ENCODE measurements at places on chromosomes 11 and 22.

DNA sequence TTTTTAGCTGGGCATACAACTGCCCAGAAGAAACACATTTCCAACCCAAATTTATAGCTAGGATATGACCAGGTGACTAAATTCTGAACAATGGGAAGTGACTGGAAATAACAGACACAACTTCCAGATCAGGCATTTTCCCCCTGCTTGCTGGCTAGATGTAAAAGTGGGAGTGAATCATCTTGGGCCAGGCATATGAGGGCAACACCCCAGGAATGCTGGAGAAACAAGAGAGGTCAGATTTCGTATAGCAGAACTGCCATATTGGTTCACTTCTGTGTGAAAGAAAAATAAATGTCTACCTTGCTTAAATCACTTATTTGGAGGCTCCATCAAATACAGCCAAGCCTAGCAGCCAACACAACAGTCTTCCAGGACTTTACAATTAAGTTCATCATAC is 7.4 kb downstream of the ATL3 start:
- DNase-seq: no peak

DNA sequence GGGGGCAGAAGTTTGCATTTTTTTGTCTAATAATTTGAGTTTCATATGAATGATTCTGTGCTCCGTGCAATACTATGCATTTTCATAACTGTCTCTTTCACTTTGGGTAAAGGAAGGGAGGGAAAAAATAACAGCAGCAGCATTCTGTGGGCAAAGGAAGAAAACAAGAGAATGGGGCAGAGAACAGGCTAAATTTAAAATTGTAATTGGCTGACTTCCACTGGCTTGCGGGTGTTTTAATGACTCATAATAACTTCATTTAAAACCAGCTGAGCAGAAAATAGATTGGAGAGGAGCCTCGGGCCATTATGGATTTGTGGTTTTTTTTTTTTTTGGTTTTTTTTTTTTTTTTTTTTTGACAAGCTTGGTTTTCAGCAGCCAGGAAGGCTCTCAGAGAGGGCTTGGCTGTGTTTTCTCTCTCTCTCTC is 107.4 kb downstream of the ZBTB16 start:
- DNase-seq: no peak

- no peak for DNase-seq
Measured at GRCh38 chr11:32015427-32015826, 75.4 kb upstream of the RCN1 start.

DNA sequence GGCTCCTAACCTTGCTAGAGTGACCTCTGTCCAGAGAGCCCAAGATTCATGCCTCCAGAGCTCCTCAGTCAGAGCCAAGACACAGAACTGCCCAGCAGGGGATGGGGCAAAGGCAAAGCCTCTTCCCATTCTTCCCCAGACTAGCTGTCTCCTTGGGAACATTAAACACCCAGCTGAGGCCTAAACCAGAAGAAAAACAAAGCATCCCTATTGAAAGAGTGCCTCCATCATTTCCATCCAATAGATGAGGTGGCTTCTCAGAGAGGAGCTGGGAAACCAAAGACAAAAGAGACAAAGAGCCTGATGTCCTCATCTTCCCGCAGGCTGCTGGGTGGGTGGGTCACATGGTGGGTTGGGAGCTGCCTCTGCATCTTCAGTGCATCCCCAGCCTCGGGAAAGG is 37.4 kb downstream of the COMMD9 start:
- DNase-seq: no peak

GRCh38 chr11:128766591-128767081 is 72.8 kb downstream of the FLI1 start:
- DNase-seq: no peak

- no peak for DNase-seq
Measured at GRCh38 chr11:65401073-65401802, 14.8 kb downstream of the FRMD8 start.

- DNase-seq: no peak
Measured at GRCh38 chr11:31824879-31825837, 14.0 kb upstream of the PAX6 start.

DNA sequence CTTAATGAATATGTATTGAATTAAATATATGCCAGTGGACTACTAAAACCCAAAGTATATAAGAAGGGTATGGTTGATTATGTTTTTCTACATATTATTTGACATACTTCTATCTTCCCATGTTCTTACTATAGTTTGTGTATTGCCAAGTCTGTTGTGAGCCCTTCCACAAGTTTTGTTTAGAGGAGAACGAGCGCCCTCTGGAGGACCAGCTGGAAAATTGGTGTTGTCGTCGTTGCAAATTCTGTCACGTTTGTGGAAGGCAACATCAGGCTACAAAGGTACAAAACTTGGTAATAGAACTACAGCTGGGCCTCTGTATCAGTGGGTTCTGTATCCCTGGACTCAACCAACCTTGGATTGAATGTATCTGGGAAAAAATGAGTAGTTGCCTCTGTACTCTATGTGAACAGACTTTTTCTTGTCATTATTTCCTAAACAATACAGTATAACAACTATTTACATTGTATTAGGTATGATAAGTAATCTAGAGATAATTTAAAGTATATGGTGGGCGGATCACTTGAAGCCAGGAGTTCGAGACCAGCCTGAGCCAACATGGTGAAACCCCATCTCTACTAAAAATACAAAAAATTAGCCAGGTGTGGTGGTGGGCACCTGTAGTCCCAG is 38.7 kb upstream of the TTC36 start:
- DNase-seq: peak; percentile 77

- no peak for DNase-seq
Measured at GRCh38 chr11:126968915-126969314, 31.7 kb downstream of the KIRREL3 start.

GRCh38 chr11:62337303-62338181 is at the start of gene ASRGL1:
Gene ASRGL1, plus strand, starts transcription at chr11:62337448. Its CDS starts 530 bp downstream, at chr11:62337978.
- DNase-seq: peak; percentile 82
